ENCODE measurements at places on chromosomes 1 and 21.

GRCh38 chr1:53293123-53293522, 34.7 kb downstream of the LRP8 start:
- no peaks in the 10 kb centered on the region for H3K36me3 ChIP-seq
- no peak overlapping the region for H3K4me3 ChIP-seq
- no peaks in the 10 kb centered on the region for H3K27me3 ChIP-seq

- H3K27ac ChIP-seq = no peak overlapping the region
- no peaks in the 10 kb centered on the region for H3K27me3 ChIP-seq
- H3K4me3 ChIP-seq = no peak overlapping the region
- DNase-seq = no peak
- H3K36me3 ChIP-seq = no peaks in the 10 kb centered on the region
Measured at GRCh38 chr21:45976701-45977311, 4.8 kb upstream of the COL6A1 start.

GRCh38 chr1:58739856-58740466, 40.1 kb upstream of the MYSM1 start:
- H3K27me3 ChIP-seq = no peaks in the 10 kb centered on the region
- H3K4me3 ChIP-seq = no peak overlapping the region
- no peaks in the 10 kb centered on the region for H3K4me1 ChIP-seq

GRCh38 chr21:32334980-32335531, 36.4 kb downstream of the MRAP start:
- H3K4me3 ChIP-seq = no peak overlapping the region
- no peaks in the 10 kb centered on the region for H3K27me3 ChIP-seq
- no peak overlapping the region for H3K27ac ChIP-seq
- H3K36me3 ChIP-seq = no peaks in the 10 kb centered on the region
- no peak for DNase-seq
- H3K4me1 ChIP-seq = no peaks in the 10 kb centered on the region

DNA sequence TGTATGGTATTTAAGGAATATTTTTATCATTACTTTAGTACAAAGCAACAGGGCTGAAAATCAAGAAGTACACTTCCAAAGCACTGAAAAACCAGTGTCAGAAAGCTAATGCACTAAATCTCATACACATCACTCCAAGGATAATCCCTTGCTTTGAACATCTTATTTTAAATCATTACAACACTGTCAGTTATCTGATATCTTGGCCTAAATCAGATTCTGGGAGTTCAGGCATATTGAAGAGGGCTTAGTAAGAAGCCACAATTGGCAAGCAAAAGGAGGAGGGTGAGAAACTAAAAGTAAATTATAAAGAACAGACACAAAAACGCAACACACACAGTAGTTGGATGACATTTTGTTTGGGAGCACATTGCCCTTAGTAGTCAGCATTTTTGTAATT, 448.4 kb downstream of the PCP4 start:
- no peak overlapping the region for H3K27ac ChIP-seq
- H3K4me3 ChIP-seq = no peak overlapping the region
- no peaks in the 10 kb centered on the region for H3K4me1 ChIP-seq
- no peaks in the 10 kb centered on the region for H3K36me3 ChIP-seq

DNA sequence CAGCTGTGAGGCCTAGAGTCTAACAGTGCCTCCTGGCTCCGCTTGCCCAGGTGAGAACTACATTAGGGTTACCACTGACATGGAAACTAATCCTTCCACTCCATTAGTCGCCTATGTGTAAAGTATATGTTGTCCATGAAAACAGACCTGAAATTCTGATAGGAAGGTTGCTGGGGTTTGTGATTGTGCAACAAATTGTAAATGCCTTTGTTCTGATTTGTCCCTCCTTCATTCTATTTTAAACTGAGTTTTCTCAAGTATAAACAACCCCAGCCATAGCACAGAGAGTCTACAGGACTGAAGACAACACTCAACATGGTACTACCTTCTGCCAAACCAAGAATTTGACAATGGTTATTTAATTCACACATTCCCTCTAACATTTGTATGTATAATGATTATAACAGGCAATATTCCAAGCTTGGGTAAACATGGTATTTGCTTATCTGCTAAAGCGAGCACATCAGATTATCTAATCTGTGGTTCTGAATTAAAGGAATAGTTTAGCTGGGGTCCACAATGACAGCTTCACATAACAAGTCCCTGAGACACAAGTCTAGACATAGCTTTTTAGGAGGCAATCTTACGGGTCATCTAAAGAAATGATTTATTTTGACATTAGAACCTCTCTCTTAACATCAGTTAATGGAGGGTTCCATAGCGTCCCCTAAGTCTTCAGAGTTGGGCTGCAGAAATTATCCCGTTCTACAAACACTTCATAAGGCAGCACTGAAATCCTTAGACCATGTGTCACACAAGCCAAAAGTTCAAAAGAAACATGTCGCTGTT, 633.0 kb downstream of the SMYD3 start:
- H3K36me3 ChIP-seq = no peaks in the 10 kb centered on the region
- no peak overlapping the region for H3K27ac ChIP-seq
- DNase-seq = no peak
- no peaks in the 10 kb centered on the region for H3K27me3 ChIP-seq
- H3K4me1 ChIP-seq = no peaks in the 10 kb centered on the region

GRCh38 chr21:42392731-42393442, 3.0 kb downstream of the TMPRSS3 start:
- DNase-seq = peak; percentile 6
- H3K4me3 ChIP-seq = no peak overlapping the region
- H3K27ac ChIP-seq = no peak overlapping the region
- H3K4me1 ChIP-seq = no peaks in the 10 kb centered on the region

DNA sequence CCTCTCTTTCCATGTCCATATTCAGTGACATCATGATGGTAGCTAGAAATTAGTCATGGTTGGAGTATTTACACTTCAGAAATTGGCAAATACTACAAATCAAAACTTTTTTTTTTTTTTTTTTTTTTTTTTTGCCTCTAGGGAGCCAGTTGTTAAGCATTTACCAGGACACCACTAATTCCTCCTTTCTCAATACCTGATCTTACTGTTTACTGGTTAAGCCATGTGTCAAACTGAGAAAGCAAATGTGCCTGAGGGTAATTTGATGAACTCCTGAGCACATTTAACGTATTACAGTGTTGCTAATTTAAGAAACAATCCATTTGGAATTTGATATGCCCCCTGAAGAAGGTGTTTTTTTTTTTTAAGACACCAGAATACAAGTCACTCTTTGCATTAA, 94.4 kb downstream of the DNM3 start:
- no peak overlapping the region for H3K4me3 ChIP-seq
- H3K36me3 ChIP-seq = no peaks in the 10 kb centered on the region
- DNase-seq = no peak
- H3K4me1 ChIP-seq = no peaks in the 10 kb centered on the region
- no peaks in the 10 kb centered on the region for H3K27me3 ChIP-seq

DNA sequence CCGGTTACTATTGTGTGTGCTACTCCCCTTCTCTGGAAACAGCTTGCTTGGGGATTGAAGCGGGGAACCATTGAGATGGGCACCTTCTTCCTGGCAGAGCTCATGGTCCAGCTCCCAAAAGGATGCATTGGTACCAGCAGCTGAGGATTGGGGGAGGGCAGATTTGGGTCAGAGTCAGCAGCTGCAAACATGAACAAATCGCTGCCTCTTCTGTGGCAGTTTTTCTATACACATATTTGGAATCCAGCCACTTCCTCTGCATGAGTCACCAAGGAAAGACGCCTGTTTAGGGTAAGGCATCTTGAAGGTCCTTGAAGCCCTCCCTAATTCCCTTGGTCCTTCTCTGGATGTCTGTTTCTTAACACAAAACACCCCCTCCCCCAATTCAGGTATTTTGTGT, 104.7 kb downstream of the DAB1 start:
- H3K4me3 ChIP-seq = no peak overlapping the region
- no peak for DNase-seq
- H3K4me1 ChIP-seq = no peaks in the 10 kb centered on the region
- H3K36me3 ChIP-seq = no peaks in the 10 kb centered on the region
- no peaks in the 10 kb centered on the region for H3K27me3 ChIP-seq

DNA sequence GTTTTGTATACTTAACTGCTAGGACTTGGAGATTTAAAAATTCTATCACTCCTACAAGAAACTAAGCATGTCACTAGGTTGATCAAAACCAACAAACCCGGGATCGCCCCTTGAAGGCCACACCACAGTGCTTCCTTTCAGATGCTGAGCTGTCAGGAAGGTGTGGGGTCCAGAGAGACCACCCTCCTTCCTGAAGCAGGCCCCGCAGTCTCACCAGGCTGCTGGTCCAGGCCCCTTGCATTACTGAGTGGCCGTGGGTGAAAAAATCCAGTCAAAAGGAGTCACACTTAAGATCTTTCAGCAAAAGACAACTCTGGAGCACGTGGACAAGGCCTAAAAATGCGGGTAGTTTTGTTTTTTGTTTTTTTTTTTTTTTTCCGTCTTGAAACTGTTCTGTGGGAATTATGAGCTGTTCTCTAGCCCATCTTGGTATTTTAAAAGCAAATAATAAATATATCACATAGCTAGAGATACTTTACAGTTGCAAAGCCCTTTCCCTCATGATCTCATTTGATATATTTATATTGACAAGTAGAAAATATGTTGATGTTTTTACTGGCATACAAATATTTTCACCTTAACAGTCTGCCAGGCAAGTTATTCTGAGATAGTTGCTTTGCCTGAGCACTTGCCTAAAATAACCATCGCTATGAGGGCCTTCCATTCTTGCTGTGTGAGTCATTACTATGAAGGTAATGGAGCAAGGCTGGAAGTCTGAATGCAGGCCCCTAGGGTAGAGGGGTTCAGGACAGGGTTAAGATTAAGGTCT, 73.1 kb upstream of the EDEM3 start:
- peaks cover 69% of the 10 kb centered on the region for H3K4me1 ChIP-seq
- H3K27me3 ChIP-seq = no peaks in the 10 kb centered on the region
- H3K36me3 ChIP-seq = peaks cover 11% of the 10 kb centered on the region
- no peak for DNase-seq

- no peaks in the 10 kb centered on the region for H3K27me3 ChIP-seq
- no peak for DNase-seq
- H3K27ac ChIP-seq = no peak overlapping the region
- no peaks in the 10 kb centered on the region for H3K36me3 ChIP-seq
Measured at GRCh38 chr1:2483970-2484369, 7.9 kb downstream of the PLCH2 start.

DNA sequence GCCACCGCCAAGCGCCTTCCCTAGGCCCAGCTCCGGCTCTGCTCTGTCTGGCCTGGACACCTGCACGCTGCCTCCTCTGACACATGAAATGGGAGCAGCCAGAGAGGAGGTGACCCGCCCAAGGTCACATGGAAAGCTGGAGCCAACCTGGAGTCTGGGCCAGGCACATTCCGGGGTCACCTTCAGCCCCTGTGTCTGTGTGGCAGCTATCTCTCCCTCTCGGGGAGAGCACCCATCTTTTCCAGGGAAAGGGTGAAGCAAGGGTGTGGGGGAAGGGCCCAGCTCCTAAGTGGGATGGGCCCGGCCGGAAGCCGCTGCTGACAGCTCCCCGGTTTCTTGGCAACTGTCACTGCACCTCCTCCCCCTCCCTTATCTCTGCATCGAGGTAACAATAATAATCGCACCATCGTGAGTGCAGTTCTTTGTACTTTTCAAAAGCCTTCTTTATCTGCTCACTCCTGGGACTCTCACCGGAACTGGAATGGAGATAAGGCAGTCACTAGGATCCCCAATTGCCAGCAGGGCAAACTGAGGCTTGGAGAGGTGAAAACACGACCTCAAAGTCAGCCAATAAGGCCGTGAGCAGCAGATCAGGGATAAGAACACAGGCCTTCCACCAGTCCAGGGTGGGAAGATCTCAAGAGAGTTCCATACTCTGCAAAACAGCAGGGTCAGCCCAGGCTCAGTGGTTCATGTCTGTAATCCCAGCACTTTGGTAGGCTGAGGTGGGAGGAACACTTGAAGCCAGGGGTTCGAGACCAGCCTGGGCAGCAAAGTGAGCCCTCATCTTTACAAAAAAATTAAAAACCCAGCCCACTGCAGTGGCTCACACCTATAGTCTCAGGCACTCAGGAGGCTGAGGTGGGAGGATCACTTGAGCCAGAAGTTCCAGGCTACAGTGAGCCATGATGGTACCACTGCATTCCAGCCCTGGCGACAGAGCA, 36.9 kb downstream of the RAP1GAP start:
- H3K27me3 ChIP-seq = peaks cover 6% of the 10 kb centered on the region
- no peak for DNase-seq
- no peak overlapping the region for H3K4me3 ChIP-seq
- no peaks in the 10 kb centered on the region for H3K4me1 ChIP-seq
- no peaks in the 10 kb centered on the region for H3K36me3 ChIP-seq
- H3K27ac ChIP-seq = no peak overlapping the region

GRCh38 chr21:39084979-39085729, 98.1 kb downstream of the PSMG1 start:
- DNase-seq = no peak
- no peaks in the 10 kb centered on the region for H3K27me3 ChIP-seq
- H3K4me3 ChIP-seq = no peak overlapping the region
- H3K4me1 ChIP-seq = peaks cover 37% of the 10 kb centered on the region
- H3K27ac ChIP-seq = peak overlapping the region; percentile 47

- peak overlapping the region; percentile 95 for H3K27ac ChIP-seq
- H3K4me1 ChIP-seq = peaks cover 22% of the 10 kb centered on the region
- peak overlapping the region; percentile 77 for H3K4me3 ChIP-seq
Measured at GRCh38 chr21:39444421-39445180, 977 bp downstream of the LCA5L start.

DNA sequence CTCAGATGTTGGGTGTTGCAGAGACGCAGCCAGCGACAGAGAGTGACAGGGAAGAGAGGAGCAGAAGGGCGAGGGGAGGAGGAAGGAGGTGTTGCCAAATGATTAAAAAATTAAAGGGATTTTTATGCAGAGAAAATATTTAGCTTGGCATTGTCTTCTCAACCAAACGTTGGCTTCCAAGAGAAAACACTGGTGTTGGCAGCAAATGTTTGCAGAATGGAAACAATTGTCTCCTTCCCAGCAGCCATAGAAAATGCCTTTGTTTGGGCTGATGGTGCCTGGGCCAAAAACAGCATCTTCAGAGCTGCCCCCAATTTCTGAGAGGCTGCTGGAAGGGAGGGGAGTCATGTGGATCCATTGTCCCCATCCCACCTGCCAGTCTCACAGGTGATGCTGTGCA, 29.7 kb upstream of the GRIK3 start:
- DNase-seq = no peak
- H3K27me3 ChIP-seq = no peaks in the 10 kb centered on the region
- H3K27ac ChIP-seq = no peak overlapping the region
- no peaks in the 10 kb centered on the region for H3K36me3 ChIP-seq
- H3K4me1 ChIP-seq = no peaks in the 10 kb centered on the region
